Stimulated activated CD8-positive, alpha-beta memory T cell treated with anti-CD3 and anti-CD28 coated beads, Interleukin-15, amount 100 ng/mL, for 4 hours (primary cell): ENCODE measurements at places on chromosomes 16 and 17.

DNA sequence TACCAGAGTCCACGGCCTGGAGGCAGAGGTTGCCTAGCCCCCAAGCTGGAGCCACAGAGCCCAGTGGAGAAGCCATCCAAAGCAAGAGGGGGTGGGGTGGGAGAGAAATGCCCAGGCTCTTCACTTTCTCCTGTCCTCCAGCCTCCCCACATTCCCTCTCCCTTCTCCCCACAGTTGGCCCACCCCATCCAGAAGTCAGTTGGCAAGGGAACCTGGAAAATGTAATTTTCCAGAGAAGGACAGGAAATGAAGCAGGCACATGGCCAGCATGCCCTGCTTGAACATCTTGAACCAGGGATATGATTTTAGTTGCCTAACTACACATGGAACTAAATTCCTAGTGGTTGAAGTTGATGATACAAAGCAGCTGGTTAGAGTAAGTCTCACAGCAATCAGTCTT is 73.3 kb upstream of the IRX6 start:
- DNase-seq, result no peak

DNA sequence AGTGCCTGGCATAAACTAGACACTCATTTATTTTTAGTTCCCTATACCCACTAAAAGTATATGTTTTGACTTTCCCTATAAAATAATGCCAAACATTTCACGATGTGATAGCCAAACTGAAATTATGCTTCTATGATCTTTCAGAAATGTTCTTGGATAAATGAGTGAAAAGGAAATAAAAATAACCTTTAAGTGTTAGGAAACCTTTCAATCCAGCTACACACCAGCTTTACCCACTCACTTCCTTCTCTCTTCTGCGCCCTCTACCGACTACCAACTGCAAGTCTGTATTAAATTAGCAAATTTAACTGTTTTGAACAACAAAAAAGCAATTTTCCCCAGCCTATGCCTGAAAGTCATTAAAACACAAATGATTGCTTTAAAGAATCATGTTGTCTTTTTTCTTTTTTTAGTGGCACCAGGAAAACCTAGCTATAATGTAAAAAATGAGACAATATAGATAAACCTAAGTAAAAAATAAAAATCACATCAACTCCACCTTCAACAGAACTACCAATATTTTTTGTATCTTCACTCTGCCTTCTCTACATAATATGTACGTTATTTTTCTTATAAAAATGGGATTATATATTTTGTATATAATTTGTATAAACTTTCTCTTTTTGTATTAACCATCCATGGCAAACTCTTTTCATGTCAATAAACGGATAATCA is 13.2 kb upstream of the TMEM100 start:
- DNase-seq, result no peak

- no peak for DNase-seq
These were observed 23.2 kb downstream of the GSE1 start for GRCh38 chr16:85636234-85636812.

DNA sequence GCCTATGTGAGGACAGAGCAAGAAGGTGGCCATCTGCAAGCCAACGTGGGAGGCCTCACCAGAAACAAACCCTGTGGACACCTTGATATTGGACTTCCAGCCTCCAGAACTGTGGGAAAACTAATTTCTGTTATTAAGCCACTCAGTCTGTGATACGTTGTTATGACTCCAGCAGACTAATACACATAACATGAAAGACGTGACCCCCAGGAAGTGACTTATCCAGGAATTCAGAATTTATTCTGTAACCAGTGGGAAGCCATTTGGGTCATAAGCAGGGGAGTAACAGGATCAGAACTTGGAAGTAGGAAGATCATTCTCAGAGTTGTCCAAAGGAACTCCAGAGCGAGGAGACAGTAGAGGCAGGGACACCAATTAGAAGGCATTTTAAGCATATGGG is 12.5 kb upstream of the GINS3 start:
- no peak for DNase-seq

GRCh38 chr16:66263973-66264310 is 102.5 kb upstream of the CDH5 start:
- DNase-seq, result no peak

GRCh38 chr17:1871756-1872155 is 42.0 kb downstream of the RPA1 start:
- no peak for DNase-seq
